ENCODE measurements at places on chromosomes 7 and 10. TPM values are rescaled to one million over a fixed set of nuclear protein-coding genes. Genes with fewer than 3 reads are reported as not detected.

Gene BMPR1A
- 87.7 TPM for total RNA-seq

Gene APBB1IP
- 0.14 TPM for total RNA-seq

Gene IGFBP1
- not detected for total RNA-seq

Gene PWWP2B
- 8.6 TPM for total RNA-seq

Gene GBX1
- total RNA-seq: 1.8 TPM

Gene ASIC3
- 0.54 TPM for total RNA-seq

Gene GLCCI1
- 15.5 TPM for total RNA-seq

GRCh38 chr10:71331736-71332135 lies 12.7 kb downstream of the SLC29A3 start:
- H3K4me3 ChIP-seq: no peak overlapping the region
- no peaks in the 10 kb centered on the region for H3K36me3 ChIP-seq
- H3K27me3 ChIP-seq: no peaks in the 10 kb centered on the region
- DNase-seq: no peak

- H3K4me1 ChIP-seq: no peaks in the 10 kb centered on the region
- H3K4me3 ChIP-seq: no peak overlapping the region
- H3K27ac ChIP-seq: no peak overlapping the region
- H3K36me3 ChIP-seq: no peaks in the 10 kb centered on the region
Measured at GRCh38 chr10:23362879-23363792, 18.5 kb upstream of the C10orf67 start.

DNA sequence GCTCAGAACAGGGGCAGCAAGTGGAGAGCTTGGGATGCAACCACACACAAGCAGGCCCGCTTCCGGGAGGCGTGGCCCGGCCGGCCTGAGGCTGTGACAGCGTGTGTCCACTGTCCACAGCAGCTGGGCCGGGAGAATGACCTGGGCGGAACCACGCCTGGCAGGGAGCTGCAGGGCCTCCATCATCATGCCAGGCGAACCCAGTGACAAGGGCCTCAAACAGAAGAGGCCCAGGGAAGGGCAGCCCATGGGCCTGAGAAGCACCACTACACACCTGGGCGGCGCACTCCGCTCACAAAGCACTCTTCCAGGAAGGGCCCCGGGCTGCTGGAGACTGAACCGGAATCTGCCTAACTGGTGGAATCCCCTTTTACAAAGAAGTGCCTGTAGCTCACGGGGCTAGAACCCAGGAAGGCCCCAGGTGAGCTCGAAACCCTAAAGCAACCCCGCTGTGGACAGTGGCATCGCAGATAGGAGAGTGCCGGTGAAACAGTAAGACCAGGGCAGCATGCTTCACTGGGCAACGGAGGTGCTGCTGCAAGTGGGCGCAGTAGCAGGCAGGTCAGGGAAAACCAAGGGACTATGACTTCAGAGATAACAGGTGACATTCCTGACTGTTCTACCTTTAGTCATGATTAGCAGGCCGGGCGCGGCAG lies 66.0 kb downstream of the MAD1L1 start:
- H3K4me1 ChIP-seq: peaks cover 4% of the 10 kb centered on the region
- H3K27ac ChIP-seq: no peak overlapping the region
- no peaks in the 10 kb centered on the region for H3K36me3 ChIP-seq
- H3K27me3 ChIP-seq: no peaks in the 10 kb centered on the region

DNA sequence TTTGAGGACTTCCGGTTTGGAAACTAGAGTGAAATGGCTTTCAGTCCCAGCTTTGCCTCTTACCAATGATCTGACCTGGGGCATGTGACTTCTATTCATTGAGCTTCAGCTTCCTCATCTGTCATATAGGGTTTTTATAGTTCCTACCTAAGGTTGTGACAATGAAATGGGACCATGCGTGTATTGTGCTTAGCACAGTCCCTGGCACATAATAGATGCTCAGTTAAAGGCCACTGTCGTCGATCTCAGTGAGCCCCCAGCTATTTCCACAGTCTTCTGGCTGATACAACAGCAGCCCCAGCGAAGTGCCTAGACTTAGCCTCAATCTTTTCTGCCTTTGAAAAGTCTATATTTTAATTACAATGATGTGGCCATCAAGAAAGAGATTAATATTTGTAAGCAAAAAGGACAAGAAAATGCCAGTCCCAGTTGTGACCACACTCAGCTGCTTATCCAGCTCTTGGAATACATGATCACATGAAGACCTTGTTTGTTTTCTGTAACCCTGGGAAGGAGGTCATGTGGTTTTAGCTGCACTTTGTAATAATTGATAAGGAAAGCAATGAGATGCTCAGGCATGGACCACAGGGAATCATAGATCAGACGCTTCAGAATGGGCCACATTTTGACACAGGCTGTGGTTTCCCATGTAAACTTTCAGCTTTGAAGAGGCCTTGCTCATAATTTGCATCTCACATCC lies 44.6 kb downstream of the VWA2 start:
- H3K4me1 ChIP-seq: no peaks in the 10 kb centered on the region
- no peak overlapping the region for H3K27ac ChIP-seq
- DNase-seq: no peak
- H3K27me3 ChIP-seq: no peaks in the 10 kb centered on the region

GRCh38 chr7:41207141-41207540 lies 495.7 kb downstream of the INHBA start:
- no peaks in the 10 kb centered on the region for H3K36me3 ChIP-seq
- H3K27ac ChIP-seq: no peak overlapping the region
- H3K4me3 ChIP-seq: no peak overlapping the region

DNA sequence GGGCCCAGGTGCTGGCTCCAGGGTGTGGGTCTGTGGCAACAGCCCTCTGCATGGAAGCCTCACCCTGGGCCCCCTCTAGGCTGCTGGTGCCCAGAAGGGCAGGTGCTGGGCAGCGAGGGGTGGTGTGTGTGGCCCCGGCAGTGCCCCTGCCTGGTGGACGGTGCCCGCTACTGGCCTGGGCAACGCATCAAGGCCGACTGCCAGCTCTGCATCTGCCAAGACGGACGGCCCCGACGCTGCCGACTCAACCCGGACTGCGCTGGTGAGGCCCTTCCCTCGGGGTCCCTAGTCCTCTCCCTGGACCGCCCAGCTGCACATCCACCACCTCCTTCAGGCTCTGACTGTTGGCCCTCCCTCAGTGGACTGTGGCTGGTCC lies 18.8 kb upstream of the ZNF467 start:
- no peaks in the 10 kb centered on the region for H3K4me1 ChIP-seq
- H3K27me3 ChIP-seq: peaks cover 28% of the 10 kb centered on the region
- no peak overlapping the region for H3K27ac ChIP-seq
- H3K4me3 ChIP-seq: no peak overlapping the region
- DNase-seq: no peak

- no peaks in the 10 kb centered on the region for H3K27me3 ChIP-seq
- no peaks in the 10 kb centered on the region for H3K4me1 ChIP-seq
- no peak overlapping the region for H3K4me3 ChIP-seq
- no peaks in the 10 kb centered on the region for H3K36me3 ChIP-seq
- no peak overlapping the region for H3K27ac ChIP-seq
Measured at GRCh38 chr10:47029181-47030009, 118.2 kb downstream of the PTPN20 start.

DNA sequence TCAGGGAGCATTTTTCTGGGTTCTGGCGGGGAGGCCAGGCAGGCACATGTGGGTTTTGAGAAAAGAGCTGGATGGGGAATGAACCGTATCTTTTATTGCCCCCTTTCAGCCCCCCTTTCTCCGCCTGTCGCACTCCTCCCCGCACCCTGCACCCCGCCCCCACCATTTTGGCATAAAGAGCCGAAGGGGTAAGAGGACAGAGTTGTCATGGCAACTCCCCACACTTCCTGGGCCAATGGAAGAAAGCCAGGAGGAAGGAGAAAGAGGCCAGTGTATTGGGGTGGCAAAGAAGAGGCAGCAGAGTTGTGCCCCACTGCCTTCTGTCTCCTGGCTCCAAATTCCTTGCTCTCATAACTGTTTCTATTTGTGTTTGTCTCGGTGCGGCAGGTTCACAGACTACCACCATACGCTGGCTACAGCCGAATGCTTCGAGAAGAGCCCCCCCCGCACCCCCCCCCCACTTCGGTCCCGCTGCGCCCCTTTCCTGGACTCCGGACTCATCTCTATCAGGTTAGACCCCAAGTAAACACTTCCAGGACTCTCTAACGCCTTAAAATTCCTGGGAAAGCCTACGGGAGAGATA lies 3.4 kb downstream of the KCNIP2 start:
- H3K27me3 ChIP-seq: peaks cover 19% of the 10 kb centered on the region
- peaks cover 20% of the 10 kb centered on the region for H3K4me1 ChIP-seq
- H3K27ac ChIP-seq: no peak overlapping the region
- DNase-seq: peak; percentile 84
- H3K4me3 ChIP-seq: peak overlapping the region; percentile 91

GRCh38 chr10:42553064-42553407 lies 85.3 kb downstream of the ZNF33B start:
- peaks cover 4% of the 10 kb centered on the region for H3K36me3 ChIP-seq
- no peak for DNase-seq
- H3K27ac ChIP-seq: no peak overlapping the region

- DNase-seq: no peak
- no peaks in the 10 kb centered on the region for H3K4me1 ChIP-seq
- H3K27ac ChIP-seq: no peak within 1 kb of the TSS
- no peaks in the 10 kb centered on the region for H3K27me3 ChIP-seq
- no peaks in the 10 kb centered on the region for H3K36me3 ChIP-seq
Measured at GRCh38 chr10:5184987-5185775, at the start of gene AKR1C8. AKR1C8 (minus strand) TSS chr10:5185150; CDS start chr10:5185104, 46 bp downstream.

GRCh38 chr10:62639144-62639543 lies 165.4 kb upstream of the ADO start:
- peaks cover 14% of the 10 kb centered on the region for H3K4me1 ChIP-seq
- H3K27me3 ChIP-seq: no peaks in the 10 kb centered on the region
- no peak overlapping the region for H3K27ac ChIP-seq
- H3K4me3 ChIP-seq: no peak overlapping the region
- H3K36me3 ChIP-seq: no peaks in the 10 kb centered on the region

- H3K36me3 ChIP-seq: no peaks in the 10 kb centered on the region
- DNase-seq: no peak
- no peaks in the 10 kb centered on the region for H3K4me1 ChIP-seq
- H3K27me3 ChIP-seq: no peaks in the 10 kb centered on the region
- no peak overlapping the region for H3K4me3 ChIP-seq
Measured at GRCh38 chr7:73851410-73852338, 9.3 kb upstream of the TMEM270 start.

- no peaks in the 10 kb centered on the region for H3K27me3 ChIP-seq
- H3K27ac ChIP-seq: no peak overlapping the region
- H3K36me3 ChIP-seq: no peaks in the 10 kb centered on the region
Measured at GRCh38 chr10:43047288-43047970, 29.4 kb upstream of the RET start.

- H3K27ac ChIP-seq: no peak overlapping the region
- no peaks in the 10 kb centered on the region for H3K27me3 ChIP-seq
- peaks cover 17% of the 10 kb centered on the region for H3K4me1 ChIP-seq
- H3K36me3 ChIP-seq: no peaks in the 10 kb centered on the region
- DNase-seq: peak; percentile 75
- no peak overlapping the region for H3K4me3 ChIP-seq
Measured at GRCh38 chr10:132443983-132444876, 47.2 kb downstream of the PWWP2B start.

DNA sequence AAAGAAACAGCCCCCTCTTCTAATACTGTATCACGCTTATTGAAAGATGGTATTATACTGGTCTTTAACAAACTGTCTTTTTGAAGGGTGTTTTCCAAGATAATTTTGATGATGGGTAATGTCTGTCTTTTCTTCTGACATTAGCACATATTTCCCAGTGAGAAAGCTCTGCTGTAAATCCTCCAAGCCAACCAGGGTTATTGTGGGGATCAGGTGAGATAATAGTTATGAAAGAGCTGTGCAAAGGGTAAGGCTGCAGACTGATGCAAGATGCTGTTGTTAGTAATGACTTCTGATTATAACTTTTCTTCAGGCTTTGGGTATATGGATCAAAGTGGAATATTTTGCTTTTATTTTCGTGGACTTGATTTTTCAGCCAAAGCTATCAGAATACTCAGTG lies 581.7 kb downstream of the REEP3 start:
- no peaks in the 10 kb centered on the region for H3K27me3 ChIP-seq
- H3K27ac ChIP-seq: no peak overlapping the region
- H3K4me3 ChIP-seq: no peak overlapping the region
- no peaks in the 10 kb centered on the region for H3K4me1 ChIP-seq
- no peak for DNase-seq

GRCh38 chr7:26681819-26682418 lies 182.5 kb downstream of the SKAP2 start:
- H3K4me3 ChIP-seq: no peak overlapping the region
- DNase-seq: peak; percentile 43
- no peaks in the 10 kb centered on the region for H3K27me3 ChIP-seq
- no peaks in the 10 kb centered on the region for H3K36me3 ChIP-seq
- H3K4me1 ChIP-seq: peaks cover 5% of the 10 kb centered on the region

GRCh38 chr7:43113622-43114457 lies 1.4 kb downstream of the HECW1 start:
- H3K36me3 ChIP-seq: no peaks in the 10 kb centered on the region
- DNase-seq: no peak
- H3K27ac ChIP-seq: no peak overlapping the region
- peaks cover 48% of the 10 kb centered on the region for H3K4me1 ChIP-seq
- peaks cover 20% of the 10 kb centered on the region for H3K27me3 ChIP-seq
- peak overlapping the region; percentile 78 for H3K4me3 ChIP-seq

DNA sequence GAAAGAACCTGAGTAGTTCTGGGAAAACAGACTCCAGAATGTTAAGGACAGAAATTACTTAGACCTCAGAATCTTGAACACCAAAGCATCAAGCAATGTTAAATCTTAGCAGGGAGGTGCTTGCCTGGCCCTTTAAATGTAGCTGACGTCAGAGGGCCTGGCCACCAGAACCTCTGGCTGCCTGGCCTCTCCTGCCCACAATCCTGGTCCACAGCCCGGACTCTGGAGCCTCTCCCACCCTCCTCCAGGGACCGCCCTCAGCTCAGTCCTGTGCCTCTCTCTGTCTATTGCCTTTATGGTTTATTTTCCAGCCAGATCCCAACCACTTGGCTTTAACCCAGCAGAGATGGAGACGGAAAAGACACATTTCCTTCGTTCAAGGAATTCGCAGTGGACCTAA lies 42.2 kb upstream of the EGR2 start:
- peak; percentile 43 for DNase-seq
- no peak overlapping the region for H3K4me3 ChIP-seq
- H3K27ac ChIP-seq: no peak overlapping the region
- no peaks in the 10 kb centered on the region for H3K36me3 ChIP-seq

- no peaks in the 10 kb centered on the region for H3K4me1 ChIP-seq
- no peak overlapping the region for H3K27ac ChIP-seq
- no peaks in the 10 kb centered on the region for H3K36me3 ChIP-seq
- DNase-seq: no peak
Measured at GRCh38 chr7:6650086-6650485, 13.0 kb downstream of the ZNF316 start.

- no peaks in the 10 kb centered on the region for H3K36me3 ChIP-seq
- no peak overlapping the region for H3K27ac ChIP-seq
- no peak overlapping the region for H3K4me3 ChIP-seq
- no peak for DNase-seq
- no peaks in the 10 kb centered on the region for H3K27me3 ChIP-seq
- peaks cover 75% of the 10 kb centered on the region for H3K4me1 ChIP-seq
Measured at GRCh38 chr7:55561690-55562089, 10.6 kb downstream of the VOPP1 start.

Measured in GM23338 (cell line).